ENCODE measurements at places on chromosomes 13 and 19.

GRCh38 chr19:9323557-9323918, 441 bp upstream of the ZNF559 start:
- no peaks in the 10 kb centered on the region for H3K27me3 ChIP-seq
- peaks cover 17% of the 10 kb centered on the region for H3K4me1 ChIP-seq
- peaks cover 1% of the 10 kb centered on the region for H3K36me3 ChIP-seq
- H3K4me3 ChIP-seq, result peak overlapping the region; percentile 87
- DNase-seq, result no peak

GRCh38 chr19:58182577-58182988, 278 bp upstream of the ZNF274 start:
- peak overlapping the region; percentile 96 for H3K4me3 ChIP-seq
- H3K4me1 ChIP-seq, result peaks cover 12% of the 10 kb centered on the region
- H3K27ac ChIP-seq, result peak overlapping the region; percentile 99
- DNase-seq, result no peak
- no peaks in the 10 kb centered on the region for H3K27me3 ChIP-seq
- peaks cover 5% of the 10 kb centered on the region for H3K36me3 ChIP-seq

GRCh38 chr19:23526302-23526701, 131.0 kb upstream of the ZNF91 start:
- no peaks in the 10 kb centered on the region for H3K36me3 ChIP-seq
- H3K27me3 ChIP-seq, result no peaks in the 10 kb centered on the region
- H3K4me1 ChIP-seq, result no peaks in the 10 kb centered on the region
- DNase-seq, result no peak

DNA sequence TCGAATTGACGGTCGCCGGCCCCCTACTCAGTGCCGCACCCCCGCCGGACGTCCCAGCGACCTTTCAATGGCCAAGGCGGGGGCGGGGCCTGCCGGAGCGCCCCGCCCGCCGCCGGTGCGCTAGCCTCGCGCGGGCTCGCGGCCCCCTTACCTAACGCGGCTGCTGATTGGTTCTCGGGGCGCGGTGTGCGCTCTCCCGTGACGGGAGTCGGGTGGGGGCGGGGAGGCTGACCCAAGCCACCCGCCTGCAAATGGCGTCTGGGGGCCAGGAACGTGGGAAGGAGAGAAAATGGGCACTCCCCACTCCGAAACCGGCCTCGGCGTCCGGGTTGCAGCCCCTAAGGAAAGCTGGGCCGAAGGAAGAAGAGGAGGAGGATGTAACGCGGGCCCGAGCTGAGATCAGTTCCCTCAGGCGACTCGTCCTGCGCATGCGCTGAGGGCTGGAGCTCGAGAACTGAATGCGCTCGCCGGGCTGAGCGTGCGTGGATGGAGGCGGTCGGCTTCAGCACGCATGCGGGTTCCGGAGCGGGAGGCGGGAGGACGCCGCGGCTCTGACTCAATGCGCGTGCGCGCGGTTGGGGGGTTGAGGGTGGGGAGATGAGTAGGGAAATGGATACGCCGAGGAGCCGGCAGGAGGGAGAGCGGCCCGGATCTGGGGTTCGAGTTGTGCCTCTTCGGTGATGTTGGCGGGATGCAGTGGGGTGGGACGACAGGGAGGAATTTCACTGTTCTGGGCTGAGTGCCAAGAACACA, at the start of gene SMG9:
SMG9 (minus strand) TSS at position 460 of the 753 bp plus-strand sequence. CDS start 4,221 bp downstream, outside the sequence.
- H3K36me3 ChIP-seq, result peaks cover 21% of the 10 kb centered on the region
- peak within 1 kb of the TSS; percentile 93 for H3K27ac ChIP-seq
- H3K4me3 ChIP-seq, result peak within 1 kb of the TSS; percentile 84
- peak; percentile 99 for DNase-seq

- no peaks in the 10 kb centered on the region for H3K27me3 ChIP-seq
- H3K4me1 ChIP-seq, result peaks cover 26% of the 10 kb centered on the region
- no peaks in the 10 kb centered on the region for H3K36me3 ChIP-seq
- no peak for DNase-seq
- H3K27ac ChIP-seq, result no peak overlapping the region
These were observed 16.7 kb downstream of the PIP5K1C start for GRCh38 chr19:3683405-3684053.

GRCh38 chr13:27379694-27380641, 44.5 kb upstream of the GTF3A start:
- H3K4me3 ChIP-seq, result no peak overlapping the region
- H3K4me1 ChIP-seq, result no peaks in the 10 kb centered on the region
- DNase-seq, result peak; percentile 56
- no peak overlapping the region for H3K27ac ChIP-seq

GRCh38 chr19:7872306-7873204, 1.6 kb downstream of the PRR36 start:
- H3K27me3 ChIP-seq, result no peaks in the 10 kb centered on the region
- H3K36me3 ChIP-seq, result no peaks in the 10 kb centered on the region
- H3K27ac ChIP-seq, result no peak overlapping the region
- no peak overlapping the region for H3K4me3 ChIP-seq

- no peaks in the 10 kb centered on the region for H3K27me3 ChIP-seq
- H3K4me3 ChIP-seq, result no peak overlapping the region
- no peaks in the 10 kb centered on the region for H3K4me1 ChIP-seq
These were observed 17.1 kb downstream of the NAA16 start for GRCh38 chr13:41327994-41328790.

DNA sequence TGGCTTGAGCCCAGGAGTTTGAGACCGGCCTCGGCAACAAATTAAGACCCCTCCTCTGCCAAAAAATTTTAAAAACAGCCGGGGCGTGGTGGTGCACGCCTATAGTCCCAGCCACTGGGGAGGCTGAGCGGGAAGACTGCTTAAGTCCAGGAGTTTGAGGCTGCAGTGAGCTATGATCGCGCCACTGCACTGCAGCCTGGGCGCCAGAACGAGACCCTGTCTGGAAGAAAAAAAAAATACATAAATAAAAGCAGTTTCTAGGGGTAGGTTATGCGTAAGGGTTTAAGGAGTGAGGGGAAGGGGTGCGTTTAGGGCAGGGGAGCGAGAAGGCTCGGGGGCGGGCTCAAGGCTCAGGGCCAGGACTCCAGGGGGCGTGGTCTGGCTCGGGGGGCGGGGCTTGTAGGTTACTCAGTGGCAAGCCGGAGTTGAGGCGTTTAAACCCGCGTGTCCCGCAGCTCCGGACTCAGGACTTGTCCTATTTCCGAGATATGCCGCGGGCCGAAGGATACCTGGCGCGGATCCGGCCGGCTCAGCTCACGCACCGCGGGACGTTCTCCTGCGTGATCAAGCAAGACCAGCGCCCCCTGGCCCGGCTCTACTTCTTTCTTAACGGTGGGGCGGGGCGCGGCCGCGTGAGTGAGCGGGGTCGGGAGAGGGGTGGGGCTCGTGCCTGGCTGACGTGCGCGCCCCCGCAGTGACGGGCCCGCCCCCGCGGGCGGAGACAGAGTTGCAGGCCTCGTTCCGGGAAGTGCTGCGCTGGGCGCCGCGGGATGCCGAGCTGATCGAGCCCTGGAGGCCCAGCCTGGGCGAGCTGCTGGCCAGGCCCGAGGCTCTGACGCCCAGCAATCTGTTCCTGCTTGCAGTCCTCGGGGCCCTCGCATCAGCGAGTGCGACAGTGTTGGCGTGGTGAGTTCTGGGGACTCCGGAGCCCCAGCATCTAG, 10.7 kb downstream of the SPACA6 start:
- H3K36me3 ChIP-seq, result peaks cover 4% of the 10 kb centered on the region
- H3K4me1 ChIP-seq, result peaks cover 31% of the 10 kb centered on the region
- peak overlapping the region; percentile 64 for H3K27ac ChIP-seq
- peaks cover 30% of the 10 kb centered on the region for H3K27me3 ChIP-seq
- peak; percentile 98 for DNase-seq
- peak overlapping the region; percentile 68 for H3K4me3 ChIP-seq

GRCh38 chr13:113890774-113891480, 27.1 kb upstream of the GAS6 start:
- H3K4me1 ChIP-seq, result no peaks in the 10 kb centered on the region
- no peak for DNase-seq
- no peaks in the 10 kb centered on the region for H3K36me3 ChIP-seq
- H3K4me3 ChIP-seq, result no peak overlapping the region
- no peak overlapping the region for H3K27ac ChIP-seq

- peak; percentile 32 for DNase-seq
- H3K4me3 ChIP-seq, result peak overlapping the region; percentile 64
- no peak overlapping the region for H3K27ac ChIP-seq
These were observed 502 bp downstream of the NECTIN2 start for GRCh38 chr19:44846455-44847143.

GRCh38 chr13:38914070-38914469, 76.6 kb downstream of the STOML3 start:
- no peaks in the 10 kb centered on the region for H3K27me3 ChIP-seq
- no peak overlapping the region for H3K4me3 ChIP-seq
- no peak overlapping the region for H3K27ac ChIP-seq
- H3K4me1 ChIP-seq, result no peaks in the 10 kb centered on the region
- DNase-seq, result no peak
- H3K36me3 ChIP-seq, result no peaks in the 10 kb centered on the region

DNA sequence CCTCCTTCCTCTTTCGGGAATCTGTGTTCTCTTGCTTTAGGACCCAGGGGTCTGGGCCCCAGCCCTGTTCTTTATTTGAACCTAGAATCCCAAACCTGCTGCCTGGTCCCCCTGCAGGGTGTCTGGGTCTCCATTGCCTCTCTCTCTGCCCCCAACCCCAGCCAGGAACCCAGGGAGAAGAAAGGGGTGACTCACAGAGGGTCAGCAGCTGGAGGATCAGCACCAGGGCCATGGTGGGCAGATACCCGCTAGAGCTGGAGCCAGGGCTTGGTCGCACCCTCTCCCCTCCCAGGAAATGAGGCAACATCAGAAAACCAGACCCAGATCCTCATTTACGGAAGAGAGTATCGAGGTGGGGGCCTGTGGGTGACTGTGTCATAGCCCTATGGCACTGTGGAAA, at the start of gene OSCAR:
OSCAR (minus strand) TSS at position 243 of the 400 bp plus-strand sequence; CDS start at position 232, 11 bp downstream.
- H3K27me3 ChIP-seq, result peaks cover under 1% of the 10 kb centered on the region
- H3K36me3 ChIP-seq, result no peaks in the 10 kb centered on the region
- H3K27ac ChIP-seq, result no peak within 1 kb of the TSS

- no peak overlapping the region for H3K27ac ChIP-seq
- no peak for DNase-seq
- H3K27me3 ChIP-seq, result no peaks in the 10 kb centered on the region
These were observed 305.0 kb downstream of the ZNF536 start for GRCh38 chr19:30676990-30677679.

DNA sequence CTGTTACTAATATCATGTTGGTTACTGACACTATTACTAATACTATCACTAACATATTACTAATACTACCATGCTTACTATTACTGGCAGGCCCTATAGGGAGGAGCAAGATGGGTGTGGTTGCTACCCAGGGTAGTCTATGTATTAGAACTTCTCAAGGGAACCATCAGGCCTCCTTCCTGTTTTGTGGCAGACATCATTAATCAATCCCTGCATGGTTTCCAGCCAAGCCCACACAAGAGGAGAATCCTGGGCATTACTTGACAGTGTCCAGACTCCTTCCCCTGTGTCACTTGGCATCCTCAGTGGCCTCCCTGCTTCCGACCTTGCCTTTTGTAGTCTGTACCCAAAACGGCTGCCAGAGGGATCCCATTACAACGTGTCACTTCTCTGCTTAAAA, 8.9 kb downstream of the HAS1 start:
- H3K36me3 ChIP-seq, result no peaks in the 10 kb centered on the region
- H3K27me3 ChIP-seq, result no peaks in the 10 kb centered on the region
- DNase-seq, result no peak
- no peak overlapping the region for H3K27ac ChIP-seq

- no peaks in the 10 kb centered on the region for H3K27me3 ChIP-seq
- H3K4me3 ChIP-seq, result no peak overlapping the region
- H3K4me1 ChIP-seq, result peaks cover 13% of the 10 kb centered on the region
- no peak overlapping the region for H3K27ac ChIP-seq
- DNase-seq, result no peak
These were observed 2.9 kb downstream of the SBNO2 start for GRCh38 chr19:1170938-1171754.

DNA sequence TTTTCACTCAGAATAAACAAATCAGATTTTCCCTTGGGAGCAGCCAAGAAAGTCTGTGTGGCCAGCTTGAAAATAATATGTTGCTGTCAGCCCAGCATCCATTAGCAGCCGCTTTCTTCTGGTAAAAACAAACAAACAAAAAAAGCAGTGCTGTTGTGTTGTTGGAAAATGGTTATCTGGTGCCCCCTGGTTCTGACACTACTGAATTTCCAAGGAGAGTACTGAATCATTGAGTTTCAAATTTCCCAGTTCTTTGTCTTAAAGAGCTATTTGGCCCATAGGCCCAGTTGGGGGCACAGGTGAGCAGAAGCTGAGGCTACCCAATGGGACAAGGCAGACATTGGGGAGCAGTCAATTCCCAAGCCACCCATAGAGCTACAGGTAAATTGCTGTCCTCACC, 995.9 kb downstream of the UQCRFS1 start:
- H3K36me3 ChIP-seq, result no peaks in the 10 kb centered on the region
- H3K27ac ChIP-seq, result no peak overlapping the region
- H3K27me3 ChIP-seq, result no peaks in the 10 kb centered on the region
- no peak overlapping the region for H3K4me3 ChIP-seq
